ENCODE measurements at places on chromosomes 7 and 10.

- no peak for DNase-seq
Measured at GRCh38 chr10:75079436-75080083, 31.9 kb upstream of the SAMD8 start.

- DNase-seq = no peak
Measured at GRCh38 chr10:34200355-34200901, 614.7 kb downstream of the PARD3 start.

DNA sequence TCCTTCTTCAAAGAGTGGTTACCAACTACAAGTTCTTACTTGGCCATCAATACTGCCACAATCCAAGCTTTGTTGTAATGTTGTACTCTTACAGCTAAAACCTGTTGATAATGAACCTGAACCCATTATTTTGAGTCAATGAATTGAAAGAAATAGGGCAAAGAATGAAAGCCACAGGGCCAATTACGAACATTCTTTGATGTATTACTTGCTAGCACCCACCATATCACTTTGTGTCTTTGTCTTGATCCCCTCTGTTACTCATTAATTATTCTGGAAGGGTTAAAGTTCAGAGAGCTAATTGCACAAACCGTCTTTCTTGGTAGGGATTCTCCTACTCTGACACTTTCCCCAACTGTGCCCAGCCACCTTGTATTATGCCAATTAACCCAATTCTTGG lies 53.2 kb upstream of the TFEC start:
- no peak for DNase-seq

GRCh38 chr7:32070406-32071360 lies at the start of gene PDE1C:
TSS of gene PDE1C (minus strand) at chr7:32070407.
- DNase-seq = no peak

GRCh38 chr7:19537942-19538401 lies 170.9 kb downstream of the POLR1F start:
- no peak for DNase-seq

- DNase-seq = no peak
Measured at GRCh38 chr10:100748231-100749058, 3.1 kb downstream of the PAX2 start.

GRCh38 chr7:116994611-116995010 lies 41.3 kb downstream of the ST7 start:
- no peak for DNase-seq

- no peak for DNase-seq
Measured at GRCh38 chr10:55183993-55184392, 383.0 kb upstream of the PCDH15 start.

GRCh38 chr7:130699686-130700085 lies 13.3 kb upstream of the TSGA13 start:
- DNase-seq = no peak

GRCh38 chr10:68435803-68436202 lies 28.7 kb upstream of the RUFY2 start:
- DNase-seq = no peak

GRCh38 chr7:45918556-45918955 lies 2.5 kb downstream of the IGFBP3 start:
- no peak for DNase-seq

GRCh38 chr10:133326745-133327650 lies 9.7 kb downstream of the CALY start:
- DNase-seq = no peak

DNA sequence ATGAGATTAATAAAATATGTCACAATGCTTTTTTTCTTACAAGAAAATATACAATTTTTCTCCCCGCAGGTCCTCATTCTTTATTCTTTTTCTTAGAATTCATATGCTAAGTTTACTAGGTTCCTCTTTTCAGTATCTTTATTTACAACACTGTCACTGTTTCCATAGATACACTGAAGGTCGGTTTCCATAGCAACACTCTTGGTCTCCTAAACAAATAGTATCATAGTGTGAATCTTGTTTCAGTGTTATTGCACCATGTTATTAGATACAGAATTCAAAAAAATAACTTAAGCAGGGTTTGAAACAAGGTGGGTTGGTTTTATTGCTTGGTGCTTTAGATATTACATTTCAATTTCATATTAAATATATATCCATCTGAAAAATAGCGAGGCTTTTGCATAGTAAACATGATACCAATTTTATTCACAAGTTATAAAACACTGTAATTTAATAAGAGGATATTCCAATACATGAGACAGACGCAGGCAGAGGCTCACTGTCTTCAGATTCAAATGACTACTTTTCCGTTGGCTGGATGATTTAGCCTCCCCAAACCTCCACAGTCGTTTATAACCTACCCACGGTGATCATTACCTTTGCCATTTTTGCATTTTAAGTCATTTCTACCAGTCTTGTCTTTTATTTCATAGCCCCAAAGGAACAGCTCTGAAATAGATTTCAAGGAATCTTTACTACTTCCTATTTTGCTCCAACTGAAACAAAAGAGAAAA lies 88.9 kb upstream of the KLF6 start:
- DNase-seq = no peak

DNA sequence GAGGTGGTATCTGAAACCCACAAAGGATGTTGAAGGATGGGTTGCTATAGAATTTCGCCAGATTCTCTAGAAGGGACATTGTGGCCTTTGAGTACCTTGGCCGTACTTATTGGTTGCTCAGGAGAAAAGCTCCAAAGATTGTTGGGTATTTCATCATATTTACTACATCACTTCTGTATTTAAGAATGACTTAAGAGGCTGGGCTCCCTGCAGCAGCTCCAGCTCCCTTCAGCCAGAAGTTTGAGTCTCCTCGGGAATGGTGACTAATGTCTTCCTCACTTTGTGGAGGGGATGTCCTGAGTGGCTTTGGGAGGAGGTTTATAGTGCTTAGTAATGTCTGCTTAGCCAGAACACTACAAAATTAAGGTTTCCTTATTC lies 18.1 kb downstream of the MINDY4 start:
- DNase-seq = peak; percentile 82

GRCh38 chr7:100602889-100603725 lies 944 bp downstream of the PCOLCE start:
- DNase-seq = peak; percentile 53

DNA sequence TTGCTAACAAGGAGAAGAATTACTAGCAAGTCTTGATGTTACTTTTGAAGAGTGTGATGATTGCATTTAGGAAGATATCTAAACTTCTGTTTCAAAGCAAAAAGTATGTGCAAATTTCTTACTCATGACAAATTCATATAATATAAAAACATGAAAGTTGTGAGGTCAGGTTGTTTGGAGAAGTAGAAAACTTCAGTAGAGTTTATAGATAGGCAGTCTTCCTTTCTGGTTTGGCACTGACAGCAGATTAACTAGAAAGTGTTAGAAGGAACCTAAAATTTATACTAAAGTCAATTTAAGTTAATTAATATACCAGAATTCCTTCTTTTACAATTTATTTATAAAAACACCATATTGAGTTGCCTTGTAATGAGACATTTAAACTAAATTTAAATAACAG lies 16.9 kb downstream of the PTEN start:
- DNase-seq = no peak

- DNase-seq = peak; percentile 81
Measured at GRCh38 chr10:79483948-79484347, 28.4 kb upstream of the EIF5AL1 start.

GRCh38 chr10:118931436-118931835 lies 98.1 kb upstream of the NANOS1 start:
- no peak for DNase-seq

GRCh38 chr7:2724453-2725177 lies 36.6 kb downstream of the AMZ1 start:
- no peak for DNase-seq

DNA sequence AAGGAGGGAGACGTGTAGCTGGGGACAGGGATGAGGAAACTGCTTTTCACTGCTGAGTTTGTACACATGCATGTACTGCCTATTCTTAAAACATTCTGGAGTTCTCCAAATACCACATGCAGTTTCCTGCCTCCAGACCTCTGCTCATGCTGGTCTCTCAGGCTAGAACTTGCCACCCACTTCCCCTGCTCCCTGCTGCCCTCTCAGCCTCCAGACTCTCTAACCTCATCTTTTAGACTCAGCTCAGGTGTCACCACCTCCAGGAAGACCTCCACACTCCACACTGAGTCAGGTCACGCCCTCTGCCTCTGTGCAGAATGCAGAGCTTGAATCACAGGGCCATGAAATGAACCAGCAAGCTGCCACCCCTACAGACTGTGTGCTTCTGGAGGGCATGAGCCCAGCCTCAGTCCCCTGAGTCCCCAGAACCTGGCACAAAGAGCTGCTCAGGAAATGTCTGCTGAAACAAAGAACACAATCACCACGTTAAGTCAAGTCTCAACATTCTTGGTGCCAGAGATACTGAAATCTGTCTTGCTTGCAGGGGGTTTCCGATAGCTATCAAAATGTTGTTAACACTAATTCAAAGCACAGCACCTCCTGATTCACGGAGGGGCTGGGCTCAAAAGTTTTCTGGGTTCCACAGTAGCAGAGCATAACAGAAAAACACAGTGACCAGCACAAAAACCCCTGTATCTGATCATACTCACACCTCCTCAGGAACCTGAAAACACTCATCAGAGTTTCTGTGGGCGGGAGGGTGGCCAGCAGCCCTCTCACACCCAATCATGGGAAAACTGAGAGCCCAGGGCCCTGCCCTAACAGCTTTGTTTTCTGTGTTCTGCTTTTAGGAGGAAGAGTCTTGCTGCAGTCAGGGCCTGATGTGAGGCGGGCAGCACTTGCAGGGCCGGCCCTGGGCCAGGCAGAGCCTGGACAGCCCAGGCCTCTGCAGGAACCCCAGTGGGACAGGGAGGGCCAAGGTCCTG lies 21.1 kb downstream of the FAM53B start:
- no peak for DNase-seq

DNA sequence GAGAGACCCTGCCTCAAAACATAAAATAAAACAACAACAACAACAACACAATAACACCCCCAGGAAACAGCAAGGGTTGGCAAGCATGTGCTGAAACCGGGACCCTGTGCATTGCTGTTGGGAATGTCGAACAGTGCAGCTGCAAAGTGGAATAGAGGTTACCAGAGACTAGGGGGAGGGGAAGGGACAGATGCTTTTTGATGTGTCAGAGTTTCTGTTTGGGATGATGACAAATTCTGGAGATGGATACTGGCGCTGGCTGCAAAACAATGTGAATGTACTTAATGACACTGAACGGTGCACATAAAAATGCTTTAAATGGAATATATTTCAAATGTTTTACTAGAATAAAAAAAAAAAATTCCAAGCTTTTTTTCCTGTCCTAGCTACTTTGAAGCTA lies 241.8 kb downstream of the TEX36 start:
- DNase-seq = peak; percentile 1

GRCh38 chr7:38424750-38425463 lies 151.5 kb upstream of the TARP start:
- no peak for DNase-seq

GRCh38 chr7:144713850-144714249 lies 122.0 kb downstream of the TPK1 start:
- DNase-seq = no peak

GRCh38 chr10:43286076-43286805 lies 19.4 kb upstream of the RASGEF1A start:
- DNase-seq = no peak

GRCh38 chr10:14952851-14953423 lies 959 bp downstream of the DCLRE1C start:
- peak; percentile 11 for DNase-seq

DNA sequence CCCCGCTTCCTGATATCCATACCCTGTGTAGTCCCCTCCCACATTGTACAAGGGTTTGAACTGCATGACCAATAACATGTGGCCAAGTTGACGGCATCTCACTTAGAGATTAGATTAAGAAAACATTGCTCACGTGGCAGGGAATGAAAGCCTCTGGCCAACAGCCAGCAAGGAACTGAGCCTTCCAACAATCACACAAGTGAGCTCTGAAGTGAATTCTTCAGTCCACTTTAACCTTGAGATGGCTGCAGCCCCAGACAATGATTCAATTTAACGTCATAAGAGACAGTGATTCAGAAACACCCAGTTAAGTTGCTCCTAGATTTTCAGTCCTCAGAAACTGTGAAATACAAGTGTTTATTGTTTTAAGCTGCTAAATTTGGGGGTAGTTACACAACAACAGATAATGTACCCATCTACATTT lies 165.9 kb upstream of the PLXNA4 start:
- DNase-seq = no peak

DNA sequence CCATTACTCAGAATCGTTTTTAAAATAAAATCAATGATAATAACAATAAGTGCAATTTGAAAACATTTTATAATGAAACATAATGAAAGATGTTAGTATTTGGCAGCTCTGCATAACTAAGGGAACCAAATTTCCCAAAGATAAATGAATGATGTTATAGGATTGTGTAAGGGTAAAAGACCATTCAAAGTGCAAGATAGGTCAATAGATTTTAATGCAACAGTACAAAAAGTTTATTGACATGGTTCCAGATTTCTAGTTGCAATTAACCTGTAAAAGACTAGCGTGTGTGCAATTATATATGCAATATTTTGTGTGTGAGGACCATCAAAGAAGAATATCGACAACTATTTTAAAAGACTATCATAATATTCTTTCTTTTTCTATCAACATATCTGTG lies 122.3 kb downstream of the MDFIC start:
- DNase-seq = no peak

DNA sequence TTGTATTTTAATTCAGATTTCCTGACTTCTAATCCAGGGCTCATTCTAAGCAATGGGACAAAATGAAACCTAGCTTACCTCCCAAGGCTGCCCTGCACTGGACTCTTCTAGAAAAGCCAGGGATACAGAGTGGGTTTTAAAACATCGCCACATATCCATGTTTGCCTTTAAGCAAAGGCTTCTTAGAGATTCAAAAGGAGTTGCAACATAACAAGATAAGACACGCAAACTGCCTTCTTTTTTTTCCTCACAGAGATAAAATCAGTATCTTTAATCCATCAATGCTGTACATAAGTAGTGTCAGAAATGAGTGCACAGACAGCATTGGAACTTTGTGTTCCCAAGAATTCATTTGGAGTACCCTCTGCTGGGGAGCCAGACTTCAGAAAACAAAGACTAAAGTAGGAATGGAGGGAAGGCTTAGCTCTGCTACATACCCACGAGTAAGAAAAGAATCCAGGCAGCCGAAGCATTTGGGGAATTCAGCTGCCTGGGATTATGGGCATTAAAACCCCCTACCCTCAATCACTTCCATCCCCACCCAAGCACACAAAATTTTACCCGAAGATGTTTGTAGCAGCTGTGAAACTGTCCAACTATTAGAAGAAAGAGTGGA lies 427.8 kb downstream of the ARL4A start:
- DNase-seq = no peak

- no peak for DNase-seq
Measured at GRCh38 chr7:148720472-148720871, 21.8 kb downstream of the CUL1 start.

- no peak for DNase-seq
Measured at GRCh38 chr7:153084278-153084677, 324.7 kb downstream of the ACTR3B start.
